ENCODE measurements at places on chromosomes 5 and 9.

GRCh38 chr5:145915970-145916638, 20.3 kb upstream of the SH3RF2 start:
- no peak for DNase-seq

DNA sequence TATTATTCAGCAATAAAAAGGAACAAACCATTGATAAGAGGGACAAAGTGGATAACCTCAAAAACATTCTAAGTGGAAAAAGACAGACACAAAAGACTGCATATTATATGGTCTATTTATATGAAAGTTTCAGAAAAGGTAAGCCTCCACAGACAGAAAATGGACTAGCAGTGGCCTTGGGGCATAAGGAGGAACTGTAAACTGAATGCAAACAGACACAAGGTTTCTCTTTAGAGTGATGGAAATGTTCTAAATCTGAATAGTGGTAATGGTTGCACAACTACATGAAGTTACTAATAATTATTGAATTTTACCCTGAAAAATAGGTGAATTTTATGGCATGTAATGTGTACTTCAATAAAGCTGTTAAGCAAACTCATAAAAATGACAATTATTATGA, 286.3 kb upstream of the PAPPA start:
- no peak for DNase-seq

DNA sequence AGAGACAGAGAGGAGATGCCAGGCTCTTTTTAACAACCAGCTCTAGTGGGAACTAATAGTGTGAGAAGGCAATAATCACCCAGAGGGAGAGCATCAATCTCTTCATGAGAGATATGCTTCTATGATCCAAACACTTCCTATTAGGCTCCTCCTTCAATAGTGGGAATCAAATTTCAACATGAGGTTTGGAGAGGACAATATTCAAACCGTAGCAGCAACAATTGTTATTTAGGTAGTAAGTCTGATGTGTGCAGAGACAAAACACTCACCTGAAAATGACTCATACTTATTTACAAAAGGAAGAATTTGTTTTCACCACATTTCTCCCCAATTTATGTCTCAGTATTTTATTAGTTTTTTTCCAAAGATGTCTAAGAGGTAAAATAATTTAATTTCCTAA, 144.3 kb downstream of the ST8SIA4 start:
- DNase-seq = no peak

DNA sequence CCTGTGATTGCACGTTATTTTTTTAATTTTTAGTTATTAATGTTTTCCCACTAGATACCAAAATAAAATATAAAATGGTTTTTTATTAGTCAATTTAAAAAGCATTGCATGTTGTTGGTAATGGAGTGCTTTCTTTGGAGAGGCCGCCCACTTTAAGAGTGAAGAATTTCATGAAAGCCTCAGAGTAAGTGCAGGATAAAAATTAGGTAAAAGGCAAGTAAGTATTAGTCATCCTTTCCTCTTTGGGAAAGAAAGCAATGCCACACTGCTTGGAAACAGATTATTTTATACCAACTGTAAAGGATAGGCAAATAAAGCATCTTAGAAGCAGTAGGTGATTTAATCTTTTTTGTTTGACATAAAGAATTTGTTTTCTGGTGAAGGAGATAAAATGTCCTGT, 62.9 kb downstream of the HSD17B4 start:
- DNase-seq = peak; percentile 33

DNA sequence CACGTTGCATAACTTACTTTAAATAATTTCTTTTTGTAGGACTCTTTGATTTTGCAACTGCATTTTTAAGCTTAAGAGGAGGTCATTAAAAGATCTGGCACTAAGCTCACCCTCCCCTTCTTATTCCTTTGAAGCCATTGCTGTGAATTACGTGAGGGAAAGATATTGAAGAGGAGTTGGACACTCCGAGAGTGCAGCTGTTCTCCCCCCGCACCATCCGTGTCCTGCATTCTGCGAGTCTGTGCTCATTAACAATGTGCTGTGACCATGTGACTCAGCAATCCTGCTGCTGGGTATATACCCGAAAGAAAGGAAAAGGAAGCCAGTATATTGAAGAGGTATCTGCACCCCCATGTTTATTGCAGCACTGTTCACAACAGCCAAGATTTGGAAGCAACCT, 40.0 kb downstream of the NXNL2 start:
- DNase-seq = no peak

GRCh38 chr9:126392662-126393371, 66.2 kb downstream of the MVB12B start:
- DNase-seq = no peak

GRCh38 chr5:181204826-181205760, at the start of gene TRIM7:
Gene TRIM7 (minus strand): TSS chr5:181205196. CDS start chr5:181205110, 86 bp downstream.
- DNase-seq = no peak

- DNase-seq = no peak
These were observed 202.4 kb downstream of the SLIT3 start for GRCh38 chr5:169098331-169099121.

DNA sequence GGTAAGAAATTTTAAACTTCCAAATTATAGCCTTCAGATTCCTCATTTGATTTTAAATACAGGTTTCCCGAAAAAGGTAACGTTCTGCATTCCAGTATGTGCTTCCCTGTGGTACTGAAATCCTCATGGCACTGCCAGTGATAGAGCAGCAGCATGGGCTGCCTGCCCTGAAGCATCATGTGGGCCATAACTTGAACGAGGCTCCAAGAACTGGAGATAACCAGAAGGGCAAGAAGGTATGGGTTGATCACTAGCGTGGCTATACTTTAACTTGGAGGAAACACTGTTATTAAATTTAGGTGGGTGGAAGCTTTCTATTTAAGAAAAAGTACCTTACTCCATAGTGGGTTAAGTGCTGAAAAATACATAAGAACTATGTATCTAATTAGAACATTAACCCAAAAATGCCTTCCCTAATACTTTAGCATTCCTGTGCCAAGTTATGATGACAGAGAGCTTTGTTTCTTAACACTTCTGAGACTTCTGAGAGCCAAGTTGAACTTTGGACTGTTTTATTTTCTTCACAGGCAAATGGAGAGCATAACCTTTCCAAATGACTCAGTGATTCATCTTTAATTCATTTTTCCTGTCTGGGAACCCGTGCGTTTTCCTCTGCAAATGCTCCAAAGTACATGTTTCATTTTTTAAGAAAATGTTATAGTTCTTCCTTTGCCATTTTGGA, 191.5 kb upstream of the GNA14 start:
- peak; percentile 52 for DNase-seq

DNA sequence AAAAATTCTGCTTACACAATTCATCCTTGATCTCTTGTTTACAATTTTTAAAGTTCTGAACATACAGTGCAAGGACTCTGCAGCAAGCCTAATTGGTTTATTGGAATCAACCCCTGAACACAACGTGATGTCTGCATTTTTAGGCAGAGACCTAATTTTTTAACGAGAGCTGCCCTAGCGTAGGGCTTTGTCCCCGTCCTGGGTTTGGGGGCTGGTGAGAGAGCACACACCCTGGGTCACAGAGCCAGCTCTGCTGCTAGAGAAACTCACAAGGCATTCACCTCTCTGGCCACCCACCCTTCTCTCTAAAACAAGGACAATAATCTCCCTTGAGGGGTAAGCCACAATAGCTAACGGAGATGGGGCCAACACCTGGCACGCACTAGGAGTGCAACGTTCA, 28.2 kb downstream of the SH3PXD2B start:
- DNase-seq = no peak

GRCh38 chr5:84487963-84488362, 103.3 kb upstream of the EDIL3 start:
- DNase-seq = peak; percentile 91

- DNase-seq = no peak
These were observed 3.3 kb downstream of the RNF20 start for GRCh38 chr9:101536938-101537337.

- DNase-seq = no peak
These were observed 110.9 kb upstream of the GPR151 start for GRCh38 chr5:146626936-146627335.

- DNase-seq = no peak
These were observed 12.2 kb downstream of the CDH18 start for GRCh38 chr5:19975795-19976194.

GRCh38 chr5:130282049-130282448, 377.8 kb downstream of the CHSY3 start:
- peak; percentile 98 for DNase-seq

DNA sequence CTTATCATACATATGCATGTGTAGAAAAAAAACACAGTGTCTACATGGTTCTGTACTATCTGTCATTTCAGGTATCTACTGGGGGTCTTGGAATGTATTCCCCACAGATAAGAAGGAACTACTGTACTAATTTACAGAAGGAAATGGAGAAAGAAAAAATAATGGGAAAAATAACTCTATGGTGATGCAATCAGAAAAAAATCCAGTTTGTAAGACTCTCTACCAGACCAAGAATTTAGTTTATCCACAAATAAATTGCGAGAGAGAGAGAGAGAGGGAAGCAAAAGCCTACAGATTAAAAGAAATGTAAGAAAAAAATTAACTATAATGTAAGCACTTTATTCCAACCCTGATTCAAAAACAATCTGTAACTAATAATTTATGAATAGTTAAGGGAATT, 708.6 kb upstream of the ZNF608 start:
- DNase-seq = no peak

DNA sequence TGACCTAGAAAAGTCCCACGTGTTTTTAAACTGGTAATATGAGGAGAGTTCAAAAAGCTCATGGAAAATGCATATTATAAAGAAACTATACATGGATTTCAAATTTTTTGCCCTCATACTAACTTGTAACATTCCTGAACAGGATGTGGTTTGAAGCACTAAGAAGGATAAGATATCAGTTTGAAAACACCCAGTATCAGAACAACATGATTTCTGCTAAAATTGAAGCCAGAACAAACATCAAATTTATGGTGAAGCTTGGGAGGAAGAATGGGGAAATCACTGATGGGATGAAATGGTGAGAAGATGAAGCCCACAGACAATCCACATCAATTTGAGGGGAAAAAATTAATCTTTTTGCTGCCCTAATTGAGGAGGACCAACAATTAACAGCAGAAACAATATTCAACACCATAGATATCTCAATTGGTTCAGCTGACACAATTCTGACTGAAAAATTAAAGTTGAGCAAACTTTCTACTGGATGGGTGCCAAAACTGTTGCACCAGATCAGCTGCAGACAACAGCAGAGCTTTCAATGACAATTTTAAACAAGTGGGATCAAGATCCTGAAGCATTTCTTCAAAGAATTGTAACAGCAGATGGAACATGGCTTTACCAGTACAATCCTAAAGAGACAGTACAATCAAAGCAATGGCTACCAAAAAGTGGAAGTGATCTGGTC, 113.2 kb upstream of the SNX2 start:
- no peak for DNase-seq

GRCh38 chr5:170520372-170520771, 16.6 kb downstream of the KCNIP1 start:
- DNase-seq = no peak

DNA sequence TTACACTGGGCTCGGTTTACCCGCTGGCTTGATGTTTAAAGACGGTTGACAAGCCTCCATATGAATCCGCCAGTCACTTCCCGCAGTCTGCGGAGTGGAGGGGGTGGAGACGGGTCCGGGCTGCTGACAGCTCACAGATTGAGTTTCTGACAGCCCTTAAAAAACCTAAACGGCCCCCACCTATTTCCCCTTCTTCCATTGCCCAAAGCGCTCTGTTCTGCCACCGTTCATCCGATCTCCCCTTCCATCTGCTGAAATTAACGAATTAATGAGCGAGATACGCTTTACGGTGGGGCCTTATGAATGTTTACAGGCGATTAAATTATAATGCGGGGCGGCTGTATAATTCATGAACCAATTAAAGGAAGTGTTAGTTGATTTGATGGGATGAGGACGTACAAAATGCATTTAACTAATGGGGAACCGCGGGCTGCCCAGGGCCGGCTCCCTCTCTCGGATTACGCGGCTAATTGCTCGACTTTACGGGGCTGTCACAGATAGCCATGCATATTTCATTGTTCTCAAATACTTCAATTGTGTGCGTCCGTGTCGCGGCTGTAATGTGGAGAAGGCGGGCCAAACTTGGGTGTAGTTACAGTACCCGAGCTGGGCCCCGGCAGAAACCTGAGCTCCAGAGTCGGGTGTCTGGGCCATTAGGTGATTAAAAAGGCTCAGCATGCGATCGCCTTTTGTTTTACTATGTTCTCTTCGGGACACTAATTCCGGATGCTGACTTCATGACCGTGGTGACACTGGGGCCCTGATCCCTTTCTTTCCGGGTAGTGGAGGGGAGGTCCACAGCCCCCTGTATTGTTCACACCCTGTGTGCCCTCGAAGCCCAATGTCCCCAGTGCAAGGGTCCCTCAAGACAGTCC, 74.9 kb downstream of the GTF3C4 start:
- no peak for DNase-seq

GRCh38 chr9:311841-312240, 97.2 kb downstream of the DOCK8 start:
- DNase-seq = no peak

GRCh38 chr9:131656356-131657036, 83.4 kb downstream of the RAPGEF1 start:
- no peak for DNase-seq

GRCh38 chr9:92781899-92782298, 17.3 kb upstream of the BICD2 start:
- DNase-seq = no peak

DNA sequence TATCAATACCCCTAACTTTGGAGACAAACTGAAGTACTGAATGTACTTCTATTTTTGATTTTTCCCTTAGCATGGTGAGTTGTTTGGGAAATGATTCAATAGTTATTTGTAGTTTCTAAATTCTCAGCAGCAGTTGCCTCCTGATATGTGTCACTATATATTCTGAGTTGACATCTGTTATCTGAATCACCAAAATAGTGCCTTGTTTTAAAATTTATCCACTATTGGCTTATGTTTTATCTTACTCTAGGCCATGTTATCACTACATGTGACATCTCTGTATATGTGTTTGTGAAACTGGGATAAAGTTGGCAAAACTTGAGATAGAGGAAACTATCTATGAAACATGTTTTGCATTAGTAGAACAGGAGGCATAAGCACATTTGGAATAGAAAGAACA, 317.6 kb downstream of the TLE4 start:
- DNase-seq = no peak

- DNase-seq = peak; percentile 6
These were observed 246.5 kb downstream of the PTPRD start for GRCh38 chr9:10366171-10366779.

DNA sequence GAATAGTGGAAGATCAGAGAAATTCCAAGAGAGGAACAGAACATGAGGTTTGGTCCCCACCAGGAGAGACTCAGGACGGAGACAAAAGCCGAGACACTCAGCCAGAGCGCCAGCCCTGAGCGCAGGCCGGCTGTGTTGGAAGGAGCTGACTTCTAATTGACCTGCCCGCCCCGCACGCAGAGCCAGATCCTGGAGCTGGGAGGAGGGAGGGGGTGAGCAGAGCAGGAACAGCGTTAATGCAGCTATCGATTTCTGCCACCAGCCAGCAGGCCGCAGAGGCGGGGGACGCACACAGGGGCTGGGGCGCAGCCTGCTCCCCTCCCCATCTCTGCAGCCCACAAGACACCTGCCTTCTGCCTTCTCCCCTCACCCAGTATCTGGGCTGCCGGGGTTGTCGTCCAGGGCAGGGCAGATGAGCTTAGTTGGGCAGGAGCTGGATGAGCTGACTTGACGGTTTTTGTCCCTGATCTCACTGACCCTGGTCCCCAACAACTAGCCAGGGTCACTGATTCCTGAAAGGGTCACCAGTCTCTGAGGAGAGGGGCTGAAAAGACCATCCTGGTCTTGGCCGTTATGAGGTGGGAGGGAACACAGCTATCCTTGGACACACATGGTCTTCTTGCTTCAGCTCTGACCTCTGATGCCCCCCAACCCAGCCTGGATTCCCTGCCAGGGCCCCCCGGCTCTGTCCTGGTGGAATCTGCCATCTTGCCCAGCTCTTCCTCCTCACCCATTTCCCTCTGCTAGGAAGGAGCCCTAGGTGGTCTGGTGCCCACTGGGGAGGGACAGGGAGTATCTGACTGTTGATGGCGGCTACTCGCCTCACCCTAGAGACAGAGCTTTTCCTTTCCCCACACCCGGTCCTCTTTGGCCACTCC, 29.8 kb downstream of the CXXC5 start:
- no peak for DNase-seq

Data from stromal cell of bone marrow (primary cell).